ENCODE measurements at places on chromosomes 2 and 18.

DNA sequence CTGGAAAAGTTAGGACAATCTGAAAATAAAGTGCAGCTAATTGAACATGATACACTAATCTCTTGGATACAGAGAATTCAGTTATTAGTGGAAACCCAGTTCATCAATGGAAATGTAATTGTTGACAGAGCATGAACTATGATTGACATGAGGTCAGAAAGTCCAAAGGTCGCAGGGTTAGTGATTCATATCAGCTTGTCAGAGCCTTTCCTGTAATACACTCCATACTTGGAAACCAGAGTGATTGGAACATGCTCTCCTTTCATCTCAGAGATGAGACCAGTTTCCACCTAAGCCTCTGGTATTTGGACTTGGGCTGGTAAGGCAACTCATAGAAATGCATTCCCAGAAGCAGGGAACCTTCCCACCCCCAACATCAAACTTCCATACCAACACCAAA, 8.5 kb upstream of the NCKAP5 start:
- no peak for DNase-seq

GRCh38 chr2:68428126-68428525, 39.0 kb downstream of the FBXO48 start:
- no peak for DNase-seq

DNA sequence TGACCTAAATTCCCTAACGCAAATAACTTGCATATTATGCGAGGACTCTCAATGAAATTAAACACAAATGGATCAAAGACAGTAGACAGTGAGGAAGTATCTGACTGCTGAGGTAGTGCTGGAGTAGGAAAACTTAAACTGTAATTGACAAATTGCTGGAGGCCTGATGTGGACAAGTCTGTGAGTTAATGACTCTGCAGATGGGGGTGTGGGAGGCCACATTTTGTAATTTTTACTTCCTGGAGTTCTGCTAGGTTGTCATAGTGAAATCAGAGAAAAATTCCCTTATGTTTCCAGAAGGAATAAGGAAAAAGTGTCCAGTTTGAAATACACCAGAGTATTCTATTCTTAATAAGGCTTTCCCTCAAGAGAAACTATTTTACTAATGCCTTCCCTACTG, 333.0 kb upstream of the CNTNAP5 start:
- DNase-seq = no peak

GRCh38 chr2:58890865-58891525, 649.9 kb upstream of the FANCL start:
- DNase-seq = no peak

- no peak for DNase-seq
Measured at GRCh38 chr2:107740300-107740699, 86.4 kb upstream of the RGPD4 start.

DNA sequence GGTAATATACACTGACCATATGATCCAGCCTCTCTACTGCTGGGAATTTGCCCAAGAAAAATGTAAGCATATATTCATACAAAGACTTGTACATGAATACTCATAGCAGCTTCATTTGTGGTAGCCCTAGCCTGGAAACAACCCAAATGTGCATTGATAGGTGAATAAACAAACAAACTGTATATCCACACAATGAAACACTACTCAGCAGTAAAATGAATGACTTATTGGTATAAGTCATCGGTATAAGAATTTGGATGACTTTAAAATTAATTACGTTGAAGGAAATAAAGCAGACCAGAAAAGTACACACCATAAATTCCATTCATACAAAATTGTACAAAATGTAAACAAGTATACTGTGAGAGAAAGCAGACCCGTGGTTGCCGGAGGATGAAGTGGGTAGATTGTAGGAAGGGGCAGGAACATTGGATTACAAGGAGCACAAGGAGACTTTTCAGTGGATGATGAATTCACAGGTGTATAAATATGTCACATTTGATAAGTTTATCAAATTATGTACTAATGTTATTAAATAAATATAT, 376.7 kb downstream of the TDRD15 start:
- no peak for DNase-seq

DNA sequence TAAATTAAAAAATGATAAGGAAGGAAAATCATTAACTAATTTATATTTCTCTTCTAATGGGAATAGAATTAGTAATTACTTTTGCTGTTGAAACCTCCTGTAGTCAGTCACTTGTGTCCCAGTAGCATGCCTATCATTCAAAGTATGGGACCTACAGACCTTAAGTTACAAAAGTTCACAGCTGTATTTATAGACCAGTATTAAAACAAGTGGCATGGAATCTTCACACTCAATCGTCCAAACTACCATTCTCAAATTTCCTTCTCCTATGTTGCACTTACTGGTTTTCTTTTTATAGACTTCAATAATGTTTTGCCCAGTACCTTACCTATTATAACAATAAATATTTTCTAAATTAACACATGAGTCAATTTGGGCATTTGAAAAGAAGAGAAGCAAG, 639.9 kb downstream of the ERBB4 start:
- DNase-seq = no peak

DNA sequence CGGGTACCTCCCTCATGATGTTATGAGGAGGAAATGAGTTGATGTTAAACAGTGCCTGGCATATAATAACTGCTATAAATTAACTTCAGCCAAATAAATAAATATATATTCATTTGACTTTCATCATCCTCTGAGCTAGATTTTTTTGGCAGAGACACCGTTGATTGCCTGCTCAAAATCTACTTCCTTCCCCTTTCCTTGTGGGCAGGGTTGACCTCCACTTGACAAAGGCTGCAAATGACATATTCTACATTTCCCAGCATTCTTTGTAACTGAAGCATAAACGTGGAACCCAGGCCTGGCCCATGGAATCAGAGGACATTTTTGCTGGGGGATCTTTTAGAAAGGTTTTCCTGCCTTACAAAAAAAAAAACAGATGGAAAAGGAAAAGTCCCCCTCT, 177.8 kb downstream of the TXNL1 start:
- no peak for DNase-seq

DNA sequence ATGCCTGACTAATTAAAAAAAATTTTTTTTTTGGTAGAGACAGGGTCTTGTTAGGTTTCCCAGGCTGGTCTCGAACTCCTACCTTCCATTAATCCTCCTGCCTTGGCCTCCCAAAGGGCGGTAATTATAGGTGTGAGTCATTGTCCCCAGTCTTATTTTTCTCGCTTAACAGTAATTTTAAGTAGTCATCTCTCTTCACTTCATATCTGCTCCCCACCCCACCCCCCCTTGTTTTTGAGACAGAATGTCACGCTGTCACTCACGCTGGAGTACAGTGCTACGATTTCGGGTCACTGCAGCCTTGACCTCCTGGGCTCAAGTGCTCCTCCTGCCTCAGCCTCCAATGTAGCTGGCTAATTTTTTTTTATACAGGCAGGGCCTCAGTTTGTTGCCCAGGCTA, 27.7 kb downstream of the RAB10 start:
- no peak for DNase-seq

DNA sequence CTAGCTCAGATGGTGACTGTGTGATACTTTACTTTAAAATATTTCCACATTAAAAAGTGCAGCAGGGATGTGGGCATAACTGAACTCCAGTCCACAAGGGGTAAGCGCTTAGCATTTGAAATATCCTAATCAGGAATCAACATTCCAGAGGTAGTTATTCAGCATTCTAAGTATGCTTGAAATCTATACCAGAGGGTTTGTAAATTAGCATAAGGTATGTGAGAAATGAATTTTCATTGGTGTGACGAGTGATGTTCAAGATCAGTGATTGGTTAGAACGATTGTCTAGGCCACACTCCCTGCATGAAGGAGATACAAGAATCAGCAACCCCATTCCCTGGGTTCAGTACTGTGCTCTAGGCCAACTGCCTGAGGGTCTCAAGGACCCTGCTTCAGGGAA, 42.6 kb downstream of the MAPK4 start:
- no peak for DNase-seq

DNA sequence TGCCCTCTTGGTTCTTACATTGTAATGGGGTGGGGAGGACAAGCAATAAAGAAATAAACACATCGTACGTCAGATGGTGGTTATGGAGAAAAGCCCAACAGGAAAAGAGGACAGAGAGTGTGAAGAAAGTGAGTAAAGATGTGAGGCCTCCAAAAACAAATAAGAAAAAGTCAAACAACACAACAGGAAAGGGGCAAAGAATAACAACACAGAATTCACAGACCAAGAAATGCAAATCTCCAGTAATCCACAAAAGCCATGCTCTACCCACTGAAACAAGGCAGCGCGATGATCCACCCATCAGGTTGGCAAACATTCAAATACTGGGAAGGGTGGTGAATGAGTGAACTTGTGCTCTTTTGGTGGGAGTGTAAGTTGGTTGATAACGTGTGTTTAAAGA, 16.7 kb upstream of the DUSP2 start:
- DNase-seq = no peak

- no peak for DNase-seq
Measured at GRCh38 chr18:24274837-24275236, 122.8 kb downstream of the OSBPL1A start.

- no peak for DNase-seq
Measured at GRCh38 chr2:42214669-42215068, 45.5 kb downstream of the EML4 start.

DNA sequence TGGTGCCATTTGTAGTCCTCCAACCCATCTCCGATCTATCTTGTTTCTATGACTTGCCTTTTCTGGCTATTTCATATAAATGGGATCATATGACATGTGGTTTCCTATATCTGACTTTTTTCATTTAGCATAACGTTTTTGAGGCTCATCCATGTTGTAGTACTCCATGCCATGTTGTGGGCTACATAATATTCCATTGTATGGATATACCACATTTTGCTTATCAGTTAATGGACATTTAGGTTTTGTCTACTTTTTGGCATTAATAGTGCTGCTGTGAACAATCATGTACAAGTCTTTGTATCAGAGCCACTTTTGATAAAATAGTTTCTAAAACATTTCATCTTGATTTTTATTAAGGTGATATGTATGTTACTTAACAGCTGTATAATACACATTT, 7.4 kb downstream of the CEBPZOS start:
- DNase-seq = no peak

- no peak for DNase-seq
Measured at GRCh38 chr2:183371545-183371944, 247.3 kb downstream of the NUP35 start.

DNA sequence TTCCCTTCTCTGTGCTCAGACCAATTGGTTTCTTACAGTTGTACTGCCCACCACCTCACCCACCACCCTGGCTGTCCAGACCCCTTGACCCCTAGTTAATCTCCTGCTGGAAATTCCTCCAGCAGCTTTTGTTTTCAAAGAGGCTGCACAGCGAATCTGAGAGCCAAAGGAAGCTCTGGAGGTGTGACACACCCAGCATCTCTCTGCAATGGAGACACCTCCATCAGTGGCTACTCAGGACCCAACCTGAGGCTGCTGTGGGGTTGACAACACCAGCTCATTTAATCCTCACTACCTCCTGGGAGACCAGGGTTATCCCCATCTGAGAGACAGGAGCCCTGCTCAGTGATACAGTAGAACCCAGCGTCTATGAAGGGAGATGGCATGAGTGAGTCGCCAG, 86.4 kb downstream of the BIN1 start:
- no peak for DNase-seq

DNA sequence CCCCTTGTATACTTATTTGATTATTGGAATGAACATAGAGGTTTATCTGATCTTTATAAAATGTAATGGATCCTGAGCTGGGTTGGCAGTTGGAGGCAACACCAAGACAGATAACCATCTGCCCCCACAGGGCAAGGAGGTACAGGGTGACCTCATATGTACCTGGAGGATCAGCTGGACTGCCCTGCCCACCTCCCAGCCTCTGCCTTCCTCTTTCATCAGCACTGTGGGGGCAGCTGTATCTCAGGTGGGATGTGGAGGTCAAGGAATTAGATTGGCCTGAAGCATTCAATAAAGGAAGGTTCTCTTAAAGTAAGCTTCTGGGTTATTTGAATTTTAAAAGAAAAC, 92.6 kb downstream of the LYPD6 start:
- no peak for DNase-seq

GRCh38 chr2:150190546-150190945, 296.9 kb downstream of the RND3 start:
- DNase-seq = no peak

GRCh38 chr2:199409759-199410529, 47.8 kb downstream of the SATB2 start:
- no peak for DNase-seq

GRCh38 chr2:178119179-178119922, 7.1 kb downstream of the RBM45 start:
- DNase-seq = no peak

DNA sequence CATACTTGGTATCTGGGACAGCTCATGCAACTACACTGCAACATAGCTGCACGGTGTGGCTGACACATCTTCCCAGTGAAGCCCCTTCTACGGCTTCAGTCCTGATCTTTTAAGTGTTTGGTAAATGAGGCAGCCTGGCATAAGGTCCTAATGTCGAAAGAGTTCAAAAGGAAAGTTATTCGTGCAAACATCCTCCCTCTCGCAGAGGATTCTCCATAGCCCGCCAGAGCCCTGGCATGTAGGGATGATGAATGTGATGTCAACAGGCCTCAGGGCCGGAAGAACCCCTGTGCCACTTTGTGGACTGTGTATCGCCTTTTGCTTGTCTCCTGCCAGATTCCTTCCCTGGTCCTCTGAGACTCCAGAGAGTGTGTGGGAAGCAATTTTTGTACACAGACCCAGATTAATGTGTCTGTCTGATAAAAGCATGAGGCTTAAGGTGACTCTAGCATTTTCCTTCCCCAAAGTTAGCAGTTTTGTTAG, 88.5 kb downstream of the SOCS6 start:
- DNase-seq = no peak

DNA sequence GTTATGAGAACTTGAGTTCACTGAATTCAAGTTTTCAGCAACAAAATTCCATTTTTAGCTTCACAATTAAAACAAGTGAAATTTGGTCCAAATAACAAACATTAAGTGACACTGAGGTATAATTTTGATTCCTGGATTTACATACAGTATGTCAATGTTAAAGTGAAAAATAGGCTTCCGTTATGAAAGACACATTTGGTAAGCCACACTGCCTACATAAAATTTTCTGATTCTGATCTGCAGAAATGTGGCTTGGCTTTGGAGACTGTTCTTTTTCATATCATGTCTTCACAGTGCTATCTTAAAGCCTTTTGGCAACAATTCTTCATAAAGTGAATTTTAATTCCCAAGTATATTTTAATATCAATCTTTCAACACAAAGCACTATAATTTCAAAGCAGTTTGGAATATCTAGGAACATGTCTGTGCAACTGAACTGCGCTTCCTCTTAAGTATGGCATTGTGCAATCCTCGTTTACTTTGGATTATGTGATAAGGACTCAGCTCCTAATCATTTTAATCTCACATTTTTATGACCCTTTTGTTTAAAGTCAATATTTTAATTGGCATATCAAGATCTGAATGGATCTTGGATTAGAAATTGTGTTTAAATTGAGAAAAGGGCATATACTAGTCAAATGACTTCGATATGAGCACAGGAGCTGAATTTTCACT, 60.0 kb downstream of the RBMS1 start:
- DNase-seq = no peak

GRCh38 chr2:9205963-9206948, at the start of gene ASAP2:
ASAP2 (plus strand) TSS chr2:9206812; CDS start chr2:9207105, 293 bp downstream.
- DNase-seq = peak; percentile 90

GRCh38 chr2:229714736-229715541, 584 bp upstream of the DNER start:
- DNase-seq = peak; percentile 78

Measured in NCI-H345 (cell line).